ENCODE measurements at places on chromosomes 5 and 9.

DNA sequence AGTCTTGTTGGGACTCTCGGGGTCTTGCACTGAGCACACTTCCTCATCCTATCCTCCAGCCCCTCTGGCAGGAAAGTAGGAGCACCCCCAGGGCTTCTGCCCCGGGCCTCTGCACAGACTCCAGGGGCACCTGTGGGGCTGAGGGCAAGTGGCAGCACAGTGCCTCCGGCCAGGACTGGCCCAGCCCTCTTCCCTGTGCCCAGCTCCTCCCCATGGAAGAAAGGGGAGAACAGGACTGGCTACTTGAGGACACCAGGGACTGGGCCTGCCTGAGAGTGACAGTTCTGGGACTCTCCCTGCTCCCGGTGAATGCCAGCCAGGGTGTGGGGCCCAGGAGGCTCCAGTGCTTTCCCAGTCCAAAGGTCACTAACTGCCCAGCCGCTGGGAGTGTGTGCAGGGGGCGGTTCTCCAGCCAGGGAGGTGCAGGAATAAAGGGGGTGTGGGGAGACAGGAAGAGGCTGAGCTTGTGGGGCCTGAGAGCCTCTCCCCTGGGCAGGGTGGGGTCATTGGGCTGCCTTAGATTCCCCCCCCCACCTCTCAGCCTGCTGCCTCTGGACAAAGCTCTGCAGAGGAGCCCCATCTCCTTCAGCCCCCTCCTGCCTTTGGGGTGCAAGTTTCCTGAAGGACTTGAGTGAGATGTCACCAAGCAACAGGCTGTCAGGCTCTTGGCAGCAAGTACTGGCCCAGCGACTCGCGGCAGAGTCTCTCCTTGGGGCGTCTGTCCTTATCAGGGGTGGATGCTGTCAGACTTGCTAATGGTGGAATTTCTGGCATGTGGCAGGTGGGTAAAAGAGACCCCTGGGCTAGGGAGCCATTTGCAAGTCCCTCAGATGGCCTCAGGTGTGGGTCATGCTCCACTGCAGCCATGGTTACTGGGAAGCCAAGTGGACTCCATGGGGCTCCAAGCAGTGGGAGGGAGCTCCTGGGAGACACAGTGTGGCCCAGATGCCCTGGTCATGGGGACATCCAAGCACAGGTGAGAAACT lies 19.1 kb upstream of the JADE2 start:
- DNase-seq = no peak

DNA sequence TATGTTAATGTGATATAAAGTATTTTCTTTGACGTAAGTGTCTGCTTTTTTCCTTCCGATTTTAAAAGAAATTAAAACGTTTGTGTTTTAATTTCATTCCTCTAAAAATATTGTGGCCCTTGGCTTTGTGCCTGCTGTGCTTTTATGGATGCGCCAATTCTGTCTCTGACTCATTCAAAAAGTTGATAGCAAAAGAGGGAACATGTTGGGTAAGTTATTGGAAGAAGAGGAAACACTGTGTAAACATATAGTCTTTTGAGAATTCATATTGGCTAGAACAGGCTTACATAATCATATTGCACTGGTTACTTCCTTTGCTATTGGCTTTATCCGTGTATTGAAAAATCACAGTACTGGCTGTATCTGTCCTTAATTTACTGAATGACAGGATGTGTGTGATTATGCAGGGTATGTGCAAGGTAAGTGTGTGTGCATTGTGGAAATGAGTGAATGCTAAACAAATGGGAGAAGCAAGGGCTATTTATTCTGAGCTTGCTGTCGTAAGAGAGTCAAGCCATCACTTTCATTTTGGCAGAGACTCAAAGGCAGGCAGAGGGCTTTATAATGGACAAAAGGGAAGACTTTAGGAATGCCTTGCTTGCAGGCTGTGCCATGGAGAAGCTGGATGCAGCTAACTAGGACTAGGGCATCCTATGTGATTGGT lies 67.8 kb downstream of the SGCD start:
- no peak for DNase-seq

DNA sequence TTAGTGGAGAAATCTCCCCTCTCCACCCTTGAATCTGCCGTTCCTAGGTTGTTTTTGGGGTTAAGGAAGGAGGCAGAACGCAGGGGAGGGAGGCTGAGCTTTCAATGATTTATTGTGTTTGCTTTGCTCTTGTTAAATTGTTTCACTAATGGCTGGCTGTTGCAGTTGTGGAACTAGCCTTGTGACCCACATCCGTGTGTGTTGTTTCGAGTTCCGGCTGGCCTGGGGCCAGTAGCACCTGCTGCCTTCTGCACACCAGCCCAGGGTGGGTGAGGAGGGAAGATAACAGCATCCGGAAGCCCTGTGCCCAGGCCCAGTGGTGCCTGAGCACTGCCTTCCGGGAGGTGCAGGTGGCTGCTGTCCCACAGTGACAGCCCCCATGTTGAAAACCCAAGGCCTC lies 3.6 kb downstream of the ERGIC1 start:
- peak; percentile 29 for DNase-seq

DNA sequence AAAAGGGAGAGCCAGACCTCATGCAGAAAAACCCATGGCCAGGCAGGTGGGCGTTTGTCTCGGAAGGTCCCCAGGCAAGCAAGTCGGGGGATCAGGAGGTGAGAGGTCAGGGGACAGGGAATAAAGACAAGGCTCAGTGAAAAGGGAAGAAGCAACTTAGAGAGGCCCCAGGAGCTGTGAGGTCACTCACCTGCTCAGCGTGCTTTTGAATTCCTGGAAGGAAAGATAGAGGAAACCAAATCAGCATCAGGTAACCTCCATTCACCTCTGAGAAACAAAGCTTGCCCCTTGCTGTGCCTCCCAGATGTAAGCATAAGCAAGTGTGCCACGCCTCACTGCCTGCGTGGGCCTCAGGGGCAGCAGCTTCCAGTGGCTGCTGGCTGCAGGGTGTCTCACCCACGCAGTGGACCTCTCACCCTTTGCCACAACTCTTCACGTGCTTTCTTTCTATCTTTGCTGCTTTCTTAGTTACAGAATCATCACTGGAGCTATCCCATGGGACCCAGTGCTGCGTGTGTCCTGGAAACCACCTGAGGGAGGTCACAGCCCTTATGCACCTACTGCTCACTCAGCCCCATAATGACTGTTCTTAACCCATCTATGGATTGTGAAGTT lies 6.0 kb downstream of the TRIM7 start:
- DNase-seq = no peak

DNA sequence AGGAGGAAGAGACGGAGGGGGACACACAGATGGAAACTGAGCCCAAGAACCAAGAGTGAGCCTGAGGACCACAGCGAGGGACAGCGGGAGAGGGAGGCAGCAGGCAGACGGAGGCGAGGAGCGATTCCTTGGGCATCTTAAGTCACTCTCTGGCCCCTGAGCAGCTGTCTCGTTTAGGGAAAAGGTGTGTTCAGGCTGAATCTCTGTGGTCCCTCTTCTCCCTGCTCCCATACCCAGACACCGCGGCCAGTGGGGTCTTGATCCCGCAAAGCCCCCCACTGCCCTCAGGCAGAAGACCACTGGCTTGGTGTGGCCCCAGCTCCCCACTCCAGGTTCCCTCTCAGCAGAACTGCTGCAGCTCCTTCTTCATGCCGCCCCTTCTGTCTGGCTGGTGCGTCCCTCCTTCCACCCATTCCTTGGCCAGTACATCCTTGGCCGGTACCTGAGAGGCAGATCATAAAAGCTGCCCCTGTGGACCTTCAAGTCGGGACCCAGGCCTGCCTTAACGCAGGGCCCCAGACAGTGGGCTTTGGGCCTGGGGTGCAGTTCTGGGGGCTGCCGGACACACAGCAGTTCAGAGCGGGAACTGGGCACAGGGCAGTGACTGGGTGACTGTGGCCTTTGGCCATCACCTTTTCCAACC lies 5.8 kb upstream of the RALGDS start:
- no peak for DNase-seq

DNA sequence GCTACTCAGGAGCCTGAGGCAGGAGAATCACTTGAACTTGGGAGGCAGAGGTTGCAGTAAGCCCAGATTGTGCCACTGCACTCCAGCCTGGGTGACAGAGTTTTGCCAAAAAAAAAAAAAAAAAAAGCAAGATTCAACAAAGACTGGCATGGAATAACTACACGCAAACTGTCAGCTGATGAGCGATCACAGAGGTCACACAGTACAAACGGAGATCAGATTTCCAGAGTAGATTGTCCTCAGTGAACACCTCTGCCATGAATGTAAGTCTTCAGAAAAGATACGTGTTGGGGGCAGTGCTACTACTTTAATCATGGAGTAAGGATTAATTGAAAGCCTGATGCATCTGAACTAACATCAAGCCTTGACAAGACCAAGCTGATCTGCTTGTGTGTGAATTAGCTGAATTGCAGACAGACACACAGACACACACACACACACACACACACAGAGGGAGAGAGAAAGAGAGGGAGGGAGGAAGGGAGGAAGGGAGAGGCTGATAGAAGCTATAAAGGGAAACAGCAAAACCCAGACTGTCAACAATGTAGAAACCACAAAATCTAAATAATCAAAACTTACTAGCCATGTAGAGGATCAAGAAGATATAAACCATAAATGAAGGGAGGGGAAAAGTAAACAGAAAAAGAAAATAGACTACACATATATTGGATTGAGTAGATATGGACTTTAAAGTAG lies 222.9 kb upstream of the ZNF462 start:
- no peak for DNase-seq

GRCh38 chr5:136106351-136107031 lies 26.2 kb upstream of the SMAD5 start:
- no peak for DNase-seq

All from activated T-cell treated with anti-CD3 and anti-CD28 coated beads for 1 hour (primary cell).